ENCODE measurements at places on chromosomes 12 and 14.

GRCh38 chr14:69666112-69666511 is 54.7 kb downstream of the SUSD6 start:
- DNase-seq = no peak

- no peak for DNase-seq
Measured at GRCh38 chr14:99137913-99138571, 134.0 kb downstream of the BCL11B start.

- no peak for DNase-seq
Measured at GRCh38 chr12:63916561-63917476, 72.3 kb downstream of the SRGAP1 start.

GRCh38 chr12:113134071-113134470 is 1.5 kb downstream of the RASAL1 start:
- DNase-seq = no peak

GRCh38 chr12:107525719-107526554 is 159.7 kb upstream of the PWP1 start:
- no peak for DNase-seq

DNA sequence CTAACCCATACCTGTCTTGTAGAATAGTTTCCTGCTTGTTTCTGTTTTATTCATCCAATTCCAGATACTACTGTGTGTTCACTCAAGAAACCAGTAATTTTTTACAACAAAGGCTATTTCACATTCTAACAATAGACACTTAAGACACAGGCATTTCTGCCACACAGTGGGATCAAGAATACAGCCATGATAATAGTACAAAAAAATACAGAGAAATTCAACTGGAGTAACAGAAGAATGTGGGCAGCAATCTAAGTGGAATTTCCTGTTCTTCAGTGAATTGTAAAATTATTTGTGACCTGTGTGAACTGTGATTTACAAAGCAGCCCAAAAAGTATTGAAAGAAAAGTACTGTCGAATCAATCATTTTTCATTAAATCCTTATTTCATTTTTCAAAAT is 282.9 kb downstream of the CCER1 start:
- DNase-seq = no peak

GRCh38 chr12:89353823-89354611 is 1.7 kb upstream of the DUSP6 start:
- no peak for DNase-seq

DNA sequence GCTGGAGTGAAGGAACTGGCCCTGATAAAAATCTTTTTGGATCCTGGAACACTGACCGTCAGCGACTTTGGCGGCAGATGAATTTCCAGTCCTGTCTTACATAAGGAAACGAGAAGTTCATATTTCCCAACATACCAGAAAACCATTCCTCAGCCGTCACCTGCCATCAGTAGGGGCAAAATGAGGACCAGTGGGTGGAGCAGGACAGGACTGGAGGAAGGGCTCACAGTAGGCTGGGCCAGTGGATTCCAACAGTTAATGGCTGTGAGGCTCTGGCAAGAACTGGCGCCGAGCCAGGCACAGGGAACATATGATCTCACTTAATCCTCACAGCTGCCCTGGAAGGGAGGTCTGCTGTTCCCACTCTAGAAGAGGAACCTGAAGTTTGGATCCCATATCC is 67.2 kb upstream of the FAM181A start:
- DNase-seq = no peak

GRCh38 chr14:58749066-58749669 is 111.4 kb downstream of the DACT1 start:
- DNase-seq = no peak

DNA sequence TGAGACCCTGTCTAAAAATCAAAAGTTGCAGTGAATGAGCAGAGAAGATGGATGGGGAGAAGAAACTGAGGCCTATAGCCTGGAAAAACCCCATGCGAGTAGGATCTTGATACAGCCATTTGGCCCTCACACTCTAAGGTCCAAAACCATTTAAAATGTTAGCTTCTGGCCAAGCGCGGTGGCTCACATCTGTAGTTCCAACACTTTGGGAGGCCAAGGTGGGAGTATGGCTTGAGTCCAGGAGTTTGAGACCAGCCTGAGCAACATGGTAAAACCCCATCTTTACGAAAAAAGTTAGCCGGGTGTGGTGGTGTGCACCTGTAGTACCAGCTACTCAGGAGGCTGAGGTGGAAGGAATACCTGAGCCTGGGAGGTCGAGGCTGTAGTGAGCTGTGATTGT is 19.8 kb downstream of the VRTN start:
- no peak for DNase-seq

GRCh38 chr14:81416981-81417380 is 16.9 kb upstream of the STON2 start:
- no peak for DNase-seq

DNA sequence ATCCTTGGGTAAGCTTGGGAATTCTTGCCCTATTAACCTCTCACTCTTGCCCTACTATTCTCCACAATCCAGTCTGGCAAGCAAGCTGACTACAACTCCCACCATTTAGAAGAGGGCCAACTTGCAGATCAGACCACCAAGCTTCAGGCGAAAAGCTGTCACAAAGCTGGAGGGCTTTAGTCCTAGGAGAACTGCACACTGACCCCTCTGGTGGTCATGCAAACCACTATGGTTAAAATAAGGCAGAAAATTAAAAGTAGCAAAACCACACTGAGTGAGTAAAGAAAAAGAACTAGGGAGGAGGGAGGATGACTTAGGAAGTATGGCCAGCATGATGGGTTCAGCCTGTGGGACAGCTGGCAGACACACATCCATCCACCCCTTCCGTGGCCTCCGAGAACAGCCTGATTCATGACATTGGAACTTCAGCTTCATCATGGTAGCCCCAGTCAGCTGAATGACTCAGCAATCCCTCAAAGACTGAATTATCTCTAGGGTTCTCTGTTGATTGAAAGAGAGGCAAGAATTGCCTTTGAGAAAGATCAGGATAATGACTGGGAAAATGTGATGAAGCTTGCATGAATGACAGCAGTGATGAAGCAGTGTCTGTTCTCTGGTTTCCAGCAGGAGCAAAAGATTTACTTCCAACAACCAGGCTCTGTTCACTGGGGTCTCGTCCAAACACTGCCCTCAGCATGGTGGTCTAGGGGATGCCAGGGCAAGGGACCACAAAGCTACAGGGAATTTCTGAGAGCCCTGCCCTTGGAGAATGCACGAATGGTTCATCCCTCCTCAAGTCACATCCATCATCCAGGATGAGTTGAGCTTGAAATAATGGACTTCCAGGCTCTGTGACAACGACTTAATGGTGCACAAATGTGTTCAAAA is 24.4 kb downstream of the PITPNM2 start:
- DNase-seq = no peak

DNA sequence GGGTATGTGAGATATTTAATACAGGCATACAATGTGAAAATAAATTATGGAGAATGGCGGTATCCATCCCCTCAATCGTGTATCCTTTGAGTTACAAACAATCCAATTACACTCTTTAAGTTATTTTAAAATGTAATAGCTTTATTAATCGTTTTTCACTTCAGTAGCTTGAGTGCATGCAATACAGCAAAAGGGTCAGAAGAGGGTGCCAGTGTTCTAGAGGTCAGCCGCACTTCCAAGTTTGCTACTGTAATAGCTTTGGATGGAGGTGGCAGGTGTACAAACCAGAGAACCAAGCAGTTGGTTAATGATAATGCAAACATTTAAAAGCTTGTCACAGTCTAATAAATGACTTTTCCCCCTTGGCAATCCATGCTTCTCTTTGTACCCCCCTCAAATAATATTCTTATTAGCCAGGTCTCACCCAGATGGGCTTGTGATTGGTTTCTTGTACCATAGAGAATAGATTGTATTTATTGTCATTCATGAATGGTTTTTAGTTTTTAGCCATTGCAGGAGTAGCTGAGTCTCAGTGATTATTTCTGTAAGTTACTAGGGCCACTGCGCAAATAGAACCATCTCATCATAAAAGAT is 127.0 kb downstream of the ERC1 start:
- peak; percentile 79 for DNase-seq

DNA sequence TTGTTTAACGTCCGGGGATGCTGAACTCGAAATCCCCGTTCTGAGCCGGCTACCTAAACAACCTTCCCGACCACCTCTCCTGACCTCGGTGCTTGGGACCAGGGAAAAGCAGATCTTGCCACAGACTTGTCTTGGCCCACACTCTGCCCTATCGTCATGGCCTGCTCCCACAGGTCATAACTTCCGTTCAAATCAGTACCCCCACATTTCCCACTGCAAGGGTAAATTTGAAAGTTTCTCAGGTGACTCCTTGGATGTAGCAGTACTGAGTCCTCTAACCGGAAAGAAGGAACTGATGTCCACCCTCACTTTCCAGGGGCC is 612 bp upstream of the RBM23 start:
- no peak for DNase-seq

DNA sequence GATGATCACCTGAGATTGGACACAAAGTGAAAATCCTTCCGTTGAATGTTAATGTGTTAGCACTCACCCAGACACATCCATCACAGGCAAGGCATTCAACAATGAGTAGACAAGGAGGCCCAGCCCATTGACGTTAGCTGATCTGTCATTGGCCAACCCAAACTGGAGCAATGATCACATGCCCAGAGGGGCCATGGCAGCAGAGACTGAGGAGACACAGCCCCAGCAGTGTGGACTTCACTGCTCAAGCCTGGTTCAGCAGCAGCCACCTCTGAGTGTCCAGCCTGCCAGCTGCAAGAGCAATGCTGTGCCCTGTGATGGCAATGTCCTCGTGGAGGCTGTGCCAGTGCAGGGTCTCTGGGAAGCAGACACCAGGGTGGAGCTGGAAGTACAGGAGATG is 622.2 kb downstream of the AACS start:
- DNase-seq = no peak

GRCh38 chr12:94165138-94165537 is 16.8 kb downstream of the PLXNC1 start:
- no peak for DNase-seq

DNA sequence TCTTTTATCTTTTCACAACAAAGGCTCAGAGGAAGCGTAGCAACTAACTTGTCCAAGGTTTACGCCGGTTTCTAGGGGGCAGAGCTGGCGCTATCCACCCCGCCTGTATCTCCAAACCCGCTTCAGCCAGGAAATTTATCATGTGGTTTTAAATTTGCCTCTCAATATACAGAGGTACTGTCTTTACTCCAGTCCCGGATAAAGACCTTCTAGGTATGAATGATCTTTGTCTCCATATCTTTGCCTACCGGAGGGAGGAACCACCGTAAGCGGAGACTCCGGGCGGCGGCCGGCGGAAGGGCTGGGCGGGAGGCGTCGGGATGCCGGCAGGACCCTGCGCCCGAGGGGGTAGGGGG is 693 bp upstream of the RIMKLB start:
- peak; percentile 58 for DNase-seq

GRCh38 chr14:101109981-101110728 is 206.6 kb upstream of the RTL1 start:
- DNase-seq = no peak

DNA sequence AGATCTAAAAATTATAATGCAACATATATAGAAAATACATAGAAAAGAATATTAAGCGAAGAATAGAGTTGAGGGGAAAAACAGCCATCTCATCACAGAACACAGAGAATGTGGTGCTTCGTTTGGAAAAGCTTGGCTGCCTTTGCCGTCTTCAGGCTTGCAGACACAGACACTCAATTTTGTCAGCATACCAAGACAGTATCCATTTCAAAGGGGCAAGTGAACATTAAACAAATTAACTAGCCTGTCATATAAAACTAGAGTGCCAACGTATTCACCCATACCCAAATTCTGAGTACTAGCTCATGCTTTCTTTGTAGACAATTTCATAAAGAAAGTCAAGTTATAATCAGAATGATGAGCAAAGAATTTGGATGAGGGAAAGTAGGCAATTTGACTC is 40.5 kb downstream of the DMAC2L start:
- no peak for DNase-seq

- DNase-seq = no peak
Measured at GRCh38 chr12:108788076-108788782, 56.9 kb upstream of the CORO1C start.

DNA sequence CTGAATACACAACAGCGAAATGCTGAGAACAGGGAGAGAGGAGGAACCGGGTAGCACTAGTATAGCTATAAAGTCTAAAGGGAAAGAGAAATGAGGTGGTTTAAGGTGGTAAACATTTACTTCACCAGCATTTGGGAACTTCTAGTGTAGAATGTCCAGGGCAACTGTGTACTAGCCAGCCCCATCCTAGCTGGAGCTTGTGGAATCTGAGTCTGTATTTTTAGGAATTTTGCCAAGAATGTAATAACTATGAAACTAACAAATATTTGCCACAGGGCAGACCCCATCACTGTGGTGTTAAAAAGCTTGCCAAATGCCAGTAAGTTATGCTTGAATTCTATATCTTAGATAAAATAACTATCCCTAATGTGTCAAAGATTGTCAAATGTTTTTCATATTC is 398.9 kb upstream of the MIS18BP1 start:
- DNase-seq = no peak

GRCh38 chr12:22551624-22552023 is 7.3 kb upstream of the C2CD5 start:
- DNase-seq = no peak

GRCh38 chr12:70080566-70080965 is 162.7 kb upstream of the CNOT2 start:
- no peak for DNase-seq

DNA sequence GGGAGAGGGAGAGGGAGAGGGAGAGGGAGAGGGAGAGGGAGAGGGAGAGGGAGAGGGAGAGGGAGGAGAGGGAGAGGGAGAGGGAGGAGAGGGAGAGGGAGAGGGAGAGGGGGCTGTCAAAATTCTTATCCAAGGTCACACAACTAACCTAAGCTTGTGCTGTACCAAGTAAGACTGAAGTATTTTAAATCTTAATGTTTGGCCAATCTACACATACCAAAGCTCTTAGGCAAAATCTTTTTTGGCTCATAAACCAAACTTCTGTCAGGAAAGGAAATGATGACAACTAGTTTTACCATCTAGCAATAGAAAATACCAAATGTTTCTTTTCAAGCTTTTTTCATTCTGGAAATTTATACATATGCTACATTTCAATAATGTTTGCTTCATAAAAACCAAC is 33.8 kb downstream of the CCDC38 start:
- DNase-seq = no peak

GRCh38 chr14:32825058-32825457 is 113.6 kb upstream of the NPAS3 start:
- no peak for DNase-seq

- DNase-seq = no peak
Measured at GRCh38 chr12:98612696-98613334, 19.3 kb downstream of the SLC25A3 start.

- DNase-seq = no peak
Measured at GRCh38 chr12:71782017-71782416, 27.4 kb downstream of the RAB21 start.

- DNase-seq = no peak
Measured at GRCh38 chr12:108235197-108235984, 103.7 kb downstream of the CMKLR1 start.

DNA sequence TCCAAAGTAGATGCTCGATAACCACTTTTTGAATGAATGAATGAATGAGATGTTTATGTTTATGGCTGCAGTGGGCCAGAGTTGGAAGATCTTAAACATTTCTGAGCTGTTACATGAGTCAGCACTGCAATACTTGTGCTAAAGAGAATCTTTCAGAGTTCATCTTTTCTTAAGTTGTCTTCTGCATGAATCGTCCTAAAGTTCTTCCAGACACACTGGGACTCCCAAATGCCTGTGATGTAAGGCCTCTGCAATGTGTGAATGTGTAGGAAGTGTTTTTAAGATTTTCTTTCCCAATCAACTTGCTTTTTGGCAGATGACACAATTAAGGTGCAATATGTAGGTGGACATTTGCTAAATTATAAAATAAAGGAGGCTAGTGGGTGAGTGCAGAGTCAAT is 50.3 kb upstream of the TRIM9 start:
- DNase-seq = no peak

GRCh38 chr12:70251226-70251625 is 8.0 kb downstream of the CNOT2 start:
- no peak for DNase-seq

GRCh38 chr14:55450987-55451386 is 10.6 kb upstream of the TBPL2 start:
- no peak for DNase-seq

Measured in renal pelvis (tissue), 12 donors.